ENCODE measurements at places on chromosomes 7 and 10.

- DNase-seq: no peak
Measured at GRCh38 chr10:93173967-93174845, 100.5 kb downstream of the CYP26A1 start.

- DNase-seq: no peak
Measured at GRCh38 chr7:41691286-41692190, 11.4 kb downstream of the INHBA start.

DNA sequence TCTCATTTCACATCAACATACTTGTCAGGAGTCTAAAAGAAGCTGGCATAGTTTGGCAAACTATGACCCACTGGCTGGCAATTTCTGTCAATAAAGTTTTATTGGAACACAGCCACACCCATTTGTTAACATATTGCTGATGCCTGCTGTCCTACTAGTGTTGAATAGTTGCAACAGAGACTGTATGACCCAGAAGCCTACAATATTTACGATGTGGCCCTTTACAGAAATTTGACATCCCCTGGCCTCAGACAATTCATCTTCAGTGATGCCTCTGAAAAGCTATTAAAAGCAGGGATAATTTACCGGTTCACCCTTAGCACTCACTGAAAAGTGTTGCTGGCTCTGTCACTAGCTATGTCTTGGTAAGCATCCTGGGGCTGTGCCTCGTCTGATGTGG, 155.2 kb downstream of the ARID5B start:
- no peak for DNase-seq

GRCh38 chr7:22549667-22550513, 49.9 kb upstream of the STEAP1B start:
- DNase-seq: no peak

- DNase-seq: no peak
Measured at GRCh38 chr10:68665841-68666240, 55.2 kb upstream of the CCAR1 start.

- DNase-seq: no peak
Measured at GRCh38 chr10:12799714-12800113, 201.8 kb downstream of the CCDC3 start.

Measured in stimulated activated naive CD4-positive, alpha-beta T cell (primary cell).